Gastrocnemius medialis (tissue), 4 donors: ENCODE measurements at places on chromosomes 7 and 10. TPM values are rescaled to one million over a fixed set of nuclear protein-coding genes. Genes with fewer than 3 reads are reported as not detected.

Gene CCDC136
- 10.7 TPM for total RNA-seq

Gene NEBL
- 2.5 TPM for total RNA-seq

Gene LFNG
- 1.7 TPM for total RNA-seq

Gene CHAT
- total RNA-seq = not detected

Gene FAM20C
- total RNA-seq = 9.6 TPM

DNA sequence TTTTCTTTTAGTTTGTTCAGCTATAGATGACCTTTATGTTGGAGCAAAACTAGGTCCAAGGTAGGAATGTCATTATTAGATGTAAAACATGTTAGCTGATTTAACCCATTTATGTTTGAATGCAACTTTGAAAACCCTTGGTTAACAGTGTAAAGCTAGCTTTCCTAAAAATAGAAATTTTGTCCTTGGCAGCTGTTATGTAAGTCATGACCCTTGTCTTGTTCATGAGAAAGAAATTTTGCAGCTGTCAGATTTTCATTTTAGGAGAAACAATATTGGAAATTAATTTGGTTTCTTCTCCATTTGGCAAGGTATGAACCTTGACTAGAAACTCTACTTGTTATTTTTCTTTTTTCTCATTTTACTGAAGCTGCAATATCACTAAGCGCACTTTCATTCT, 23.9 kb upstream of the CCAR1 start:
- no peak overlapping the region for H3K27ac ChIP-seq
- no peak overlapping the region for H3K4me3 ChIP-seq
- no peaks in the 10 kb centered on the region for H3K27me3 ChIP-seq
- DNase-seq = no peak
- peaks cover 7% of the 10 kb centered on the region for H3K4me1 ChIP-seq

DNA sequence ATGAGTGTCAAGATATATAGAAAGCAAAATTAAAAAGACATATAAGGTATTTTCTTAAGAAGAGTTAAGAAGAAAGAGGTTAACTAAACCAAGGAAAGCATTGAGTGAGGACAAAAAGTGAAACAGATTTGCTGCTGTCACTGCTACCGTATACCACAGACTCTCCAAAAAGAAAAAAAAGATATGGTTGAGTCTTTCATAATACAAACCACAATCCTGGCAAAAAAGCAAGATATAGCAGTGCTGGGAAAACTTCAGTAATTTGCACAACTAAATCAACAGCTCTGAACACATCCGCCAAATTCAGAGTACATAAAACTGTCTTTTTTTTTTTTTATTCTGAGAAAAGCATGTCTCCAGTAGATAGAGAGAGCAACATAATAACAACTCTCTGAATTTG, 114.7 kb downstream of the ETV1 start:
- no peak overlapping the region for H3K4me3 ChIP-seq
- H3K36me3 ChIP-seq = no peaks in the 10 kb centered on the region
- H3K27ac ChIP-seq = no peak overlapping the region
- DNase-seq = no peak

- no peak for DNase-seq
- no peaks in the 10 kb centered on the region for H3K4me1 ChIP-seq
- H3K27me3 ChIP-seq = no peaks in the 10 kb centered on the region
These were observed 17.6 kb downstream of the PRXL2A start for GRCh38 chr10:80425901-80426300.

GRCh38 chr7:128863433-128863989, 855 bp downstream of the ATP6V1F start:
- H3K4me1 ChIP-seq = peaks cover 35% of the 10 kb centered on the region
- no peak for DNase-seq
- no peaks in the 10 kb centered on the region for H3K27me3 ChIP-seq
- H3K36me3 ChIP-seq = no peaks in the 10 kb centered on the region
- H3K27ac ChIP-seq = peak overlapping the region; percentile 82
- peak overlapping the region; percentile 72 for H3K4me3 ChIP-seq

DNA sequence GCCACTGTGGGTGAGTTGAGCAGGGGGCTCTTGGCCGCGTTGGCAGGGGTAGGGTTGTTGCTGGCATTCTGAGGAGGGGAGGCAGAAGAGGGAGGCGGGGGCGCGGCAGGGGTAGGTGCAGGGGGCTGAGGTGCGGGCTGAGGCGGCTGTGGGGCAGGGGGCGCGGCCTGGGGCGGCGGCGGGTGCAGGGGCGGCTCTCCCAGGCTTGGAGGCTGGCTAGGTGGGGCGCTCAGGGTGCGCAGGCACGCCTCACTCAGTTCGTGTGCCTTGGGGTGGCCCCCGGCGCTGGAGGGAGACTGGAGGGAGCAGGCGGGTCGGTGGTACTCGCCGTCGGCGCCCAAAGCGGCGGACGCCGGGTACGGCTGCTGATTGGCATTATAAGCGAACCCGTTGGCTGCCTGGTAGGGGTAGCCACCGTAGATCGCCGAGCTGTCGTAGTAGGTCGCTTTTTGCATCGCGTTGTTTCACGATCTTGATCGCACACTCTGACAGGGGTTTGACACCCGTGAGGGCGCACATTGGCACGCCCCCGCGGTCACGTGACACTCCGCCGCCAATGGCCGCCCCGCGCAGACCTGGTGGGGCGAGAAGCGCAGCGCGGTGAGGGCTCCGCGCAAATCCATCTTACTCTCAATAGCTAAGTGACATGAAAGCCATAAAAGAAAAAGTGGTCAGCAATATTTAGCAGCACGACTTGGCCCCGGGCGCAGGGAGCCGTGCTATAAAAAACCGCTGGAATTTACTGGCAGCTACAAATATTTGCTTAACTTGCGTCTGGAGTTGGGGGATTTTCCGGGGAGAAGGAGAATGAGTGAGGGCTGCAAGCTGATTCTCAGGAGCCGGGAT, 7.9 kb upstream of the HOXA2 start:
- H3K4me1 ChIP-seq = peaks cover 21% of the 10 kb centered on the region
- H3K36me3 ChIP-seq = no peaks in the 10 kb centered on the region
- H3K4me3 ChIP-seq = peak overlapping the region; percentile 14

DNA sequence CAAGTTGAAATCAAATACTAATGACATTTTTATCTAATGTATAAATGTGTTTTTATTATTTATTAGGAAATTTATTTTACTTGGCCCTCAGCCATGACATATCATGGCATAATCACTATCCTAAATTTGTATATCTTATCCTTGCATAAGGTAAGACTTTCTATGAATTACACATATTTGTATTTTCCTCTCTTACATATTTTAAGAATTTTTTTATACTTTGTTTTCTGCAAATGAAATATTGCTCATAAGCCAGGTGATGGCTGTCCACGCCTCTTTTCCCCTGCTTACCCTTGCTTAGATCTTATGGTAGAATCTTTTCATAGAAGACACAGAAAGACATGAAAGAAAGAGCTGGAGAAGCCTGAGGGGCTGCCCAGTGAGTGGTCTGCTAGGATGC, 48.2 kb downstream of the IKZF1 start:
- no peaks in the 10 kb centered on the region for H3K36me3 ChIP-seq
- H3K4me3 ChIP-seq = no peak overlapping the region
- no peak overlapping the region for H3K27ac ChIP-seq
- no peaks in the 10 kb centered on the region for H3K4me1 ChIP-seq
